ENCODE measurements at places on chromosomes 5 and 9.

DNA sequence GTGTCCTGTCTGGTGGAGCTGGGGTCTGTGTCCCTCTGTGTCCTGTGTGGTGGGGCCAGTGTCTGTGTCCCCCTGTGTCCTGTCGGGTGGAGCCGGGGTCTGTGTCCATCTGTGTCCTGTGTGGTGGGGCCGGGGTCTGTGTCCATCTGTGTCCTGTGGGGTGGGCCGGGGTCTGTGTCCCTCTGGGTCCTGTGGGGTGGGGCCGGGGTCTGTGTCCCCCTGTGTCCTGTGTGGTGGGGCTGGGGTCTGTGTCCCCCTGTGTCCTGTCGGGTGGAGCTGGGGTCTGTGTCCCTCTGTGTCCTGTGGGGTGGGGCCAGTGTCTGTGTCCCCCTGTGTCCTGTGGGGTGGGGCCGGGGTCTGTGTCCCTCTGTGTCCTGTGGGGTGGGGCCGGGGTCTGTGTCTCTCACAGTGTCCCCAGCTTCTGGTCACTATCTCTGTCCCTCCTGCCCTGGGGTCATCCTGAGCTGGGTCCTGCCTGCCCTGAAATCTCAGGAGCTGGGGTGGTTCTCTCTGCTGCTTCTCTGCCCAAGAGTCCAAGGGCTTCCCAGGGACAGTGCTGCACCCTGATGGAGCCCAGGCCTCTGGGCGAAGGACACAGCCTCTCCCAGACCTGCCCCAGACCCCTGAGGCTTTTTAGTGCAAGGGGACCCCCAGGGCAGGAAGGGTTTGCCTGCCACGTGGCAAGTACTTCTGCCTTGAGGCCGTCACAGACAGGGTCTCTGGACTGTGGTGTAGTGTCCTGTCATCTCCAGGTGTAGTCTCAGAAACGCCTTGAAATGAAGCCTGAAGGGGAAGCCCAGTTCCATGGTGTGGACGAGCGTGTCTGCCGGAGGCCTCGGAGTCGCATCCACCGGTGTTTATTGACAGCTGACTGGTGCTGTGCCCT lies 131.3 kb downstream of the RXRA start:
- no peak for DNase-seq

DNA sequence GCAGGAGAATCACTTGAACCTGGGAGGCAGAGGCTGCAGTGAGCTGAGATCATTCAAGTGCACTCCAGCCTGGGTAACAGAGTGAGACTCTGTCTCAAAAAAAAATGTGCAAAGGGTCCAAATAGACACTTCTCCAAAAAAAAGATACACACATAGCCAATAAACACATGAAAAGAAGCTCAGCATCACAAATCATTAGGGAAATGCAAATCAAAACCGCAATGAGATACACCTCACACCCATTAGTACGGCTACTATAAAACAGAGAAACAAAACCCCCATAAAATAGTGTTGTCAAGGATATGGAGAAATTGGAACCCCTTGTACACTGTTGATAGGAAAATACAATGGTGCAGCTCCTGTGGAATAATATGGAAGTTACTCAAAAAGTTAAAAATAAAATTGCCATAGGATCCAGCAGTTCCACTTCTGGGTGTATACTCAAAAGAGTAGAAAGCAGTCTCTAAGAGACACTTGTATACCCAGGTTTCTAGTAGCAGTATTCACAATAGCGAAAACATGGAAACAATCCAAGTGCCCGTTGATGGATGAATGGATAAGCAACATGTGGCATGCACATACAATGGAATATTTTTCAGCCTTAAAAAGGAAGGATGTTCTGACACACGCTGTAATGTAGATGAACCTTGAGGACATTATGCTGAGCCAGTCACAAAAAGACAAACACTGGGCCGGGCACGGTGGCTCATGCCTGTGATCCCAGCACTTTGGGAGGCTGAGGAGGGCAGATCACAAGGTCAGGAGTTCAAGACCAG lies 57.2 kb upstream of the PPARGC1B start:
- no peak for DNase-seq

DNA sequence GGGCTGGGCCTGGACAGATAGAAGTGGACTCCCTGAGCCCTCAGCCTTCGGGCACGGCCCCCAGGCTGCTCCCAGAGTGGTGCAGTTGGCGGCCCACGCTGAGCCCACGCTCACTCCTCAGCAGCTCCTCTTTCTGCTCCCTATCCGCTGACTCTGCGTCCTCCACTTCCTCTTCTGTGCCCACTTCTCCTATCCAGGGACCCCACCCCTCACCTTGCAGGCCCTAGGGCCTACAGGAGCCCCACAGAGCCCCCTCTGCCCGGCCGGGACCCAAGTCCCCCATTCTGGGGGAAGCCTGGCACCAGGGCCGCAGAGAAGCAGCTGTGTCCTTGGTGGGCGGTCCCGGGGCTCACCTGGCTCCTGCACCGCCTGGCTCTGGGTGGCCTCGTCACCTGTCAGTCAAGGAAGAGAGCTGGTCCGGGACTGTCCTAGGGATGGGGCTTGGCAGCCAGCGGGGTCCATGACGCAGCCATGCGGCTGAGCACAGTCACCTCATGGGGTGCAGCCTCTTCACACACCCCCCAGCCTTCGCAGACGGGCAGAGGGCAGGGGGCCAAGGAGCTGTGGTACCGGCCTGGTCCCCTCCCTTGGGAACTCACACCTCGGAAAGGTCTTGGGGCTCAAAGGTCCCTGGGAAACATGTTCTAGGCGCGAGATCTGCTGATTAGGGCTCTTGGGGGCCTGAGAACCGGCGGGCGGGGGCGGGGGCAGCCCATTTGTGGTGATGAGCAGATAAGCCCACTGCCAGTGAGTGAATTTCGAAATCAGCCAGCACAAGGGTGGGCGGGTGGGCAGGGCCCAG lies 5.4 kb upstream of the NRARP start:
- DNase-seq: peak; percentile 13

DNA sequence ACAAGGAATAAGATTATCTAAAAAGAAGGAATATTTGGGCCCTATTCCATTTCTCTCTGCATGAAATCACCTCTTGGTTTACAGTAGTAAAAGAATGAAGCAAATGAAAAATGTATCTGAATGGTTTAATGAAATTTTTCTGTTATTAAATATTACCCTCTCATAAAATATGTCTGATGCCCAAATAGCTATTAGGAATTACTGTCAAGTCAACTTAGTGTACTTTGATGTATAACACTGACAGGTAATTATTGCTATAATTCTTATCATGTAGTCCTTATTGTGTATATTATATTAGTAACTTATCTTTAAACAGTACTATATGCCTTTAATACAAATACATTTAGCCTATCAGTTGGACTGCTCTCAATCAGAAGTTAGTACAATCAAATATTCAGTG lies 8.4 kb downstream of the MYOT start:
- no peak for DNase-seq

GRCh38 chr9:19149230-19149629 lies 21.9 kb upstream of the PLIN2 start:
- DNase-seq: no peak

- DNase-seq: no peak
Observed at GRCh38 chr5:94700592-94700991, 82.1 kb downstream of the SLF1 start.

All from BE2C (cell line).